ENCODE measurements at places on chromosomes 12 and 14. TPM values are rescaled to one million over a fixed set of nuclear protein-coding genes. Genes with fewer than 3 reads are reported as not detected.

TSPAN11 gene
- total RNA-seq = 3.1 TPM

GPR65 gene
- 2.6 TPM for total RNA-seq

OR4K17 gene
- not detected for total RNA-seq

MMP19 gene
- total RNA-seq = 9.3 TPM

EIF2S1 gene
- total RNA-seq = 15.6 TPM

USP44 gene
- total RNA-seq = not detected

TGFB3 gene
- total RNA-seq = not detected

TMEM106C gene
- 79.0 TPM for total RNA-seq

ACVRL1 gene
- 108 TPM for total RNA-seq

OVCH1 gene
- not detected for total RNA-seq

DHRS2 gene
- total RNA-seq = not detected

CLEC2D gene
- total RNA-seq = 23.3 TPM

OR4K15 gene
- total RNA-seq = not detected

DNA sequence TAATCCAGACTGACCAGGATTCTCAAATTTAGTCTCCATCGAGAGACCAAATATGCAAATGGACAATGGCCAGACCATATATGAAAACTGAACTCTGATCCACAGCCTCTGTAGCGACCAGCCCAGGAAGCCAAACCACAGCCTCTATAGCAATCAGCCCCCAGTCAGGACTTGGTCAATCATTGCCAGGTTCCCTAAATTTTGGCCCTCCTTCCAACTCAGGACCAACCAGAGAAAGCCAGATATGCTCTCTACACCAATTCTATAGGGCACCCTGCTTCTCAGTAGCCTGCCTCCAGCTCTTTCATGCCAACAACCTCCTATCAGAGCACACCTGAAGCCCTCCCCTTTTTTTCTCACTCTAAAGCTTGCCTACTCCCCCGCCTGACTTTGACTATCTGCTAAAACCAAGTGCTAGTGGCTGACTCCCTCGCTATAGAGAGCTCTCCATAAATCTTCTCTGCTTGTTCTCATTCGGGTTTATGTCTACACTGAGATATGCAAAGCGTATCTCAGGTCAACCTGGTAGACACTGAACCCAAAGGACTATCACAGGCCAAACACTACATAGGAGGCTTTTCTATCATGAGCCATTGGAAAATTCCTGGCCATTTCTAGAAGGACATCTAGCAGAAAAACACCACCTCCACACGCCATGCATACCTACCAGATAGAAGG is 110.5 kb upstream of the FUT8 start:
- DNase-seq = peak; percentile 79
- no peaks in the 10 kb centered on the region for H3K27me3 ChIP-seq
- no peaks in the 10 kb centered on the region for H3K36me3 ChIP-seq
- H3K27ac ChIP-seq = peak overlapping the region; percentile 81

GRCh38 chr12:14567351-14568162 is at the start of gene PLBD1:
Gene PLBD1, minus strand, starts transcription at chr12:14567883. Its CDS starts 187 bp downstream, at chr12:14567696.
- H3K27me3 ChIP-seq = no peaks in the 10 kb centered on the region

- peaks cover 100% of the 10 kb centered on the region for H3K4me1 ChIP-seq
- H3K27ac ChIP-seq = peak overlapping the region; percentile 95
- DNase-seq = peak; percentile 67
- peaks cover 15% of the 10 kb centered on the region for H3K36me3 ChIP-seq
- no peak overlapping the region for H3K4me3 ChIP-seq
- H3K27me3 ChIP-seq = no peaks in the 10 kb centered on the region
Measured at GRCh38 chr12:124392271-124392666, 97.4 kb downstream of the RFLNA start.

- H3K36me3 ChIP-seq = no peaks in the 10 kb centered on the region
- H3K27ac ChIP-seq = no peak overlapping the region
- no peaks in the 10 kb centered on the region for H3K27me3 ChIP-seq
- H3K4me1 ChIP-seq = no peaks in the 10 kb centered on the region
- DNase-seq = no peak
- no peak overlapping the region for H3K4me3 ChIP-seq
Measured at GRCh38 chr14:45906257-45906656, 653.3 kb upstream of the MIS18BP1 start.

- DNase-seq = peak; percentile 85
- no peak overlapping the region for H3K27ac ChIP-seq
- no peaks in the 10 kb centered on the region for H3K4me1 ChIP-seq
- no peak overlapping the region for H3K4me3 ChIP-seq
- H3K36me3 ChIP-seq = peaks cover 4% of the 10 kb centered on the region
Measured at GRCh38 chr14:102829016-102829548, 51.8 kb downstream of the TRAF3 start.

GRCh38 chr14:31025367-31026076 is at the start of gene AP4S1:
Gene AP4S1, plus strand, starts transcription at chr14:31025649. Its CDS starts 40,548 bp downstream, at chr14:31066197.
- H3K4me1 ChIP-seq = peaks cover 15% of the 10 kb centered on the region
- peak; percentile 81 for DNase-seq
- H3K36me3 ChIP-seq = no peaks in the 10 kb centered on the region
- H3K4me3 ChIP-seq = peak within 1 kb of the TSS; percentile 98
- H3K27me3 ChIP-seq = no peaks in the 10 kb centered on the region

- H3K36me3 ChIP-seq = no peaks in the 10 kb centered on the region
- H3K4me3 ChIP-seq = no peak overlapping the region
- no peak overlapping the region for H3K27ac ChIP-seq
- DNase-seq = no peak
Measured at GRCh38 chr12:46515829-46516228, 143.3 kb upstream of the SLC38A2 start.

- no peak for DNase-seq
- no peak overlapping the region for H3K27ac ChIP-seq
- H3K4me1 ChIP-seq = peaks cover 4% of the 10 kb centered on the region
- H3K4me3 ChIP-seq = no peak overlapping the region
Measured at GRCh38 chr14:103619057-103619456, 10.0 kb upstream of the KLC1 start.

- peak within 1 kb of the TSS; percentile 47 for H3K27ac ChIP-seq
- H3K4me1 ChIP-seq = peaks cover 20% of the 10 kb centered on the region
- no peaks in the 10 kb centered on the region for H3K27me3 ChIP-seq
- H3K4me3 ChIP-seq = peak within 1 kb of the TSS; percentile 71
- no peaks in the 10 kb centered on the region for H3K36me3 ChIP-seq
Measured at GRCh38 chr14:90815822-90816662, at the start of gene TTC7B. Gene TTC7B, minus strand, starts transcription at chr14:90816430. Its CDS starts 135 bp downstream, at chr14:90816295.

GRCh38 chr12:95803817-95804216 is 13.3 kb upstream of the NTN4 start:
- H3K4me3 ChIP-seq = no peak overlapping the region
- H3K27ac ChIP-seq = peak overlapping the region; percentile 81
- no peak for DNase-seq

DNA sequence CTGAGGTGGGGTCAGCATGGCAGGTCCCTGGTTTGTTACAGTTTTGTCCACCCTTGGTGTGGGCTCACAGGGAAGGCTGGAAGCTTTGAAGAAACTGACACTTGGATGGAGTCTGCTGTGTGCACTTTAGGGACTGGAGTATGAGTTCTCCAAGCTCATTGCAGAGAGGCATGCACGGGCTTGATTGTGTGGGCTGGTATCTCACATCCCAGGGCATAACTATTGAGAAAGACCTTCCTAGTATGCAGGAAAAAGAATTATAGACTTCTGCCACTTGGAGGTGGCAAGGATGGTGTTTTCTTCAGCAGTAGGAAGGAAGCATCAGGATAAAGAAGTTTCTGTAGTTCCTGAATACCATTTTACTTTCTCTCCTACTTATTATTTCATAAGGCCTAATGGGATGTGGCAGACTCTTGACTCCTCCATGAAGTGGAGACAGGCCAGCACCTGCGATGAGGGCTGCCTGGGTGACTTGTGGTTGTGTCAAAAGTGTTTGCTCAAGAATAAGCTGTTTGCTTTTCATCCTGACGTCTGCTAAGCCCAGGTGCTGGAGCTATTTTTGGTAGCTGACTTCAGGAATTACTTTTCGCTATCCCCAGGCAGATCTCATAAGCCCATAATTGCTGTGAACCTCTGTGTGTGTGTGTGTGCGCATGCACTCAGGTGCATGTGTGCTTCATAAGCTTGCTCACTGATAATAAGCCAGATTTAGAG is 125.8 kb downstream of the KTN1 start:
- H3K27ac ChIP-seq = peak overlapping the region; percentile 44
- no peaks in the 10 kb centered on the region for H3K36me3 ChIP-seq
- peak; percentile 83 for DNase-seq

GRCh38 chr12:3446653-3447270 is 44.2 kb upstream of the PRMT8 start:
- no peak overlapping the region for H3K4me3 ChIP-seq
- no peak overlapping the region for H3K27ac ChIP-seq
- H3K36me3 ChIP-seq = no peaks in the 10 kb centered on the region
- H3K27me3 ChIP-seq = peaks cover 3% of the 10 kb centered on the region
- DNase-seq = no peak

GRCh38 chr12:65895759-65896656 is 71.7 kb downstream of the HMGA2 start:
- peaks cover 15% of the 10 kb centered on the region for H3K4me1 ChIP-seq
- H3K27ac ChIP-seq = peak overlapping the region; percentile 30
- no peak overlapping the region for H3K4me3 ChIP-seq
- no peaks in the 10 kb centered on the region for H3K27me3 ChIP-seq
- no peaks in the 10 kb centered on the region for H3K36me3 ChIP-seq
- no peak for DNase-seq

- no peak overlapping the region for H3K4me3 ChIP-seq
- DNase-seq = no peak
- no peaks in the 10 kb centered on the region for H3K27me3 ChIP-seq
- H3K4me1 ChIP-seq = peaks cover 4% of the 10 kb centered on the region
Measured at GRCh38 chr14:31827325-31827724, 249.8 kb upstream of the ARHGAP5 start.

DNA sequence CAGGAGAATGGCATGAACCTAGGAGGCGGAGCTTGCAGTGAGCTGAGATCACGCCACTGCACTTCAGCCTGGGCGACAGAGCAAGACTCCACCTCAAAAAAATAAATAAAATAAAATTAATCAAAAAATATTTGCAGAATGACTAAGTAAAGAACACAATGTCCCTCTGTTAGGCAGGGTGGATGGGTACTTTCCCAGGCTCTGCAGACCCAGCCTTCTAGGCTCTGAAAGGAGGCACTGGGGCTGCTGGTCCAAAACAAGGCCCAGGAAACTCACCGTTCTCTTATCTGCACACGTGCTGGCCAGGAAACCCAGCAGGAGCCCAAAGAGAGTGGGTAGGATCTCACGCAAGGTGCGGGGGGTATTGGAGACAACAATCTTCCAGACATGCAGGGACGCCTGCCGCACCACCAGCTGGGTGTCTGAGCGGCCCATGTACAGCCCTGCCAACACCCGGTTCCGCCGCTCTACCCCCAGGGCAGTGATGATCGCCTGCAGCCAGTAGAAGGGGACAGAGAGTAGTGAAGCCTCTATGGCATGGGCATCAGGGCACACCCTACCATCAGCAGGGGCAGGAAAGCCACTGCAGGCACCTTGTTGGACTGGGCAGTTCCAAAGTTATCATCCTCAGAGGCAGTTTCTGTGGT is 25.8 kb upstream of the RAB35 start:
- peaks cover 100% of the 10 kb centered on the region for H3K36me3 ChIP-seq
- no peak for DNase-seq
- H3K27me3 ChIP-seq = no peaks in the 10 kb centered on the region

GRCh38 chr12:122937622-122938091 is 28.6 kb downstream of the ABCB9 start:
- peaks cover 5% of the 10 kb centered on the region for H3K4me1 ChIP-seq
- H3K36me3 ChIP-seq = no peaks in the 10 kb centered on the region
- no peak for DNase-seq
- no peaks in the 10 kb centered on the region for H3K27me3 ChIP-seq

DNA sequence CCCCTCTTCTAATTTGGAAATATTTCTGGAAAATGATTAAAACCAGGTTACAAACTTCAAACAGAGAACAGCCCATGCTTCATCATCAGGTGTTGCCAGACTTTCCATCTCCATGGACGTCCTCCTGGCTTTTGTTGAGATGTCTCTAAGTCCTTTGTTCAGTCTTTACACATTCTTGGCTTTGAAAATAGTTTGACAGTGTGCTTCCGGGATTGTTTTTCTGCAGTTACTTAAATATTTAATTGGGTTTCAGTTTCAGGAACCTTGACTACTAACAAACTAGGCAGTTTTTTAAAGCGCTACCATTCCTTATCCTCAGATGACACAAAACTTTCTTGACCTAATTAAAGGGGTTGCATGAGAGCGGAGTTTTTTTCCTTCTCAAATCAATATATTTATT is 47.8 kb downstream of the GOLGA5 start:
- no peak overlapping the region for H3K4me3 ChIP-seq
- no peak for DNase-seq
- peaks cover 53% of the 10 kb centered on the region for H3K36me3 ChIP-seq
- no peaks in the 10 kb centered on the region for H3K27me3 ChIP-seq
- H3K27ac ChIP-seq = no peak overlapping the region
- H3K4me1 ChIP-seq = peaks cover under 1% of the 10 kb centered on the region

- no peaks in the 10 kb centered on the region for H3K27me3 ChIP-seq
- no peak overlapping the region for H3K27ac ChIP-seq
- peaks cover 28% of the 10 kb centered on the region for H3K36me3 ChIP-seq
- H3K4me3 ChIP-seq = no peak overlapping the region
- peaks cover 69% of the 10 kb centered on the region for H3K4me1 ChIP-seq
Measured at GRCh38 chr12:95784286-95784685, 6.3 kb downstream of the NTN4 start.

GRCh38 chr12:7486512-7486911 is 17.1 kb downstream of the CD163 start:
- no peaks in the 10 kb centered on the region for H3K36me3 ChIP-seq
- no peak for DNase-seq
- H3K4me3 ChIP-seq = no peak overlapping the region

GRCh38 chr12:5171701-5172100 is 128.0 kb downstream of the KCNA5 start:
- H3K27me3 ChIP-seq = no peaks in the 10 kb centered on the region
- no peaks in the 10 kb centered on the region for H3K4me1 ChIP-seq
- DNase-seq = peak; percentile 82
- no peak overlapping the region for H3K4me3 ChIP-seq
- H3K36me3 ChIP-seq = no peaks in the 10 kb centered on the region
- H3K27ac ChIP-seq = no peak overlapping the region

DNA sequence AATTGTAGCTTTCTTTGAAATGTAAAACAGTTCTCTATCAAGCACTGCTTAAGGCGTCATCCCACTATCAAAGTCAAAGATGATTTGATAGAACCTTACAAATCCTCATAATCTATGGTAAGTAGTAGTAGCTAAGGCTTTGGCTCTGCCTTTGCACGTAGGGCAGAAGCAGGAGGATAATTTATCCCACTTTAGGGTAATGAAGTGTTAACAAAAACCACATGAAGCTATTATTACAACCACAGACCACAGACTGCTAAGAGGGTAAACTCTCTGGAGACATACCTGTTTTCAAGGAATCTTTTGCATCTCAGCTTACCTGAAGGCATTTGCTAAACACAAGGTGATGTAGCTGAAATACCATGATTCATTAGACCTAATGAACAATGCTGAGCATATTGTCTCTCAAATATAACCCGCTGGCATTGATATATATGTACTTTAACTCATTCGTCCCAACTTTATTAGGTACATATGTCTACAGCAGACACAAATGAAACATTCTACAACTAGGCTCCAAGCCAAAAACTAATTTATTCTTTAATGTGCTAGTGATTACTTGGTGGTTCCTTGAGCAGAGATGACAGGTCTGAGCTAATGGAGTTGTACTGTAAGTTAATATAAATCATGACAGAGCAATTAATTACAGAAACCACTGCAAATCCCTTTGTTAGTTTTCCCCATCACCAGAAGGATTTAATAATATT is 368.8 kb downstream of the ETNK1 start:
- H3K4me3 ChIP-seq = no peak overlapping the region
- H3K4me1 ChIP-seq = no peaks in the 10 kb centered on the region
- no peak for DNase-seq
- H3K36me3 ChIP-seq = no peaks in the 10 kb centered on the region
- H3K27ac ChIP-seq = no peak overlapping the region

GRCh38 chr12:59322473-59322872 is 273.4 kb upstream of the SLC16A7 start:
- H3K36me3 ChIP-seq = no peaks in the 10 kb centered on the region
- no peaks in the 10 kb centered on the region for H3K27me3 ChIP-seq

- H3K4me1 ChIP-seq = no peaks in the 10 kb centered on the region
- no peak overlapping the region for H3K4me3 ChIP-seq
- H3K27ac ChIP-seq = no peak overlapping the region
- no peak for DNase-seq
Measured at GRCh38 chr14:31051511-31051910, 25.3 kb upstream of the STRN3 start.

Measured in stomach (tissue), 19 donors.